GOT3 (cell line): ENCODE measurements at places on chromosomes 11 and 22.
A peak's percentile ranks its signal among the peaks of the same experiment; 100 is the strongest.

GRCh38 chr11:57667736-57668433, at the start of gene ZDHHC5:
Gene ZDHHC5, plus strand, starts transcription at chr11:57668114. Its CDS starts 4,977 bp downstream, at chr11:57673091.
- peak; percentile 97 for DNase-seq

DNA sequence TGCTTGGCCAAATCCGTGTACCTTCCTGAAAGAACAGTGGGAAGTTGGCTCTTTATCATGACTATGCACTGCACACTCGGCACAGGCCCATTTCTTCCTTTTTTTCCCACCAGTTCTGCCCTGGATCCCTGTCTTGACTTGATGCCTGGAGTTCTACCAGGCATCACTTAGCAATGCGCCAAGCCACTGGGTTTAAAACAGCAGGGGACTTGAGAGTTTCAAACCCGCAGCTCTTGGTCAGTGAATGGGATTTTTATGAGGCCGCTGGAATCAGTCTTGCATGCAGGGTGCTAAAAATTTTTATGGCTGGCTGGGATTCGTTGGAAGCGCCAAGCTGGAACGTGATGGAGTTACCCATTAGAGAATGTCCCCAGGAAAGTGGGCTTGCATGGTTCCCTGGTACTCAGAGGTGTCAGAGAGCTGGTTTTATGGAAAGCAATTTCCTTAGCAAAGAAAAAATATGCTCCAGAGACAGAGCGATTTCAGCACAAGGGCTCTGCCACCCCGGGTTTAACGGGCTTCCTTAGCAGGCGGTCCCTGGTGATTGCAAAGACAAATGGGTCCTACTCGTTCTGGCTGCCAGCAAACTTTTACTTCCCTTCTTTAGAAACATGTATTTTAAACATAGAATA, 432.9 kb downstream of the TENM4 start:
- no peak for DNase-seq

DNA sequence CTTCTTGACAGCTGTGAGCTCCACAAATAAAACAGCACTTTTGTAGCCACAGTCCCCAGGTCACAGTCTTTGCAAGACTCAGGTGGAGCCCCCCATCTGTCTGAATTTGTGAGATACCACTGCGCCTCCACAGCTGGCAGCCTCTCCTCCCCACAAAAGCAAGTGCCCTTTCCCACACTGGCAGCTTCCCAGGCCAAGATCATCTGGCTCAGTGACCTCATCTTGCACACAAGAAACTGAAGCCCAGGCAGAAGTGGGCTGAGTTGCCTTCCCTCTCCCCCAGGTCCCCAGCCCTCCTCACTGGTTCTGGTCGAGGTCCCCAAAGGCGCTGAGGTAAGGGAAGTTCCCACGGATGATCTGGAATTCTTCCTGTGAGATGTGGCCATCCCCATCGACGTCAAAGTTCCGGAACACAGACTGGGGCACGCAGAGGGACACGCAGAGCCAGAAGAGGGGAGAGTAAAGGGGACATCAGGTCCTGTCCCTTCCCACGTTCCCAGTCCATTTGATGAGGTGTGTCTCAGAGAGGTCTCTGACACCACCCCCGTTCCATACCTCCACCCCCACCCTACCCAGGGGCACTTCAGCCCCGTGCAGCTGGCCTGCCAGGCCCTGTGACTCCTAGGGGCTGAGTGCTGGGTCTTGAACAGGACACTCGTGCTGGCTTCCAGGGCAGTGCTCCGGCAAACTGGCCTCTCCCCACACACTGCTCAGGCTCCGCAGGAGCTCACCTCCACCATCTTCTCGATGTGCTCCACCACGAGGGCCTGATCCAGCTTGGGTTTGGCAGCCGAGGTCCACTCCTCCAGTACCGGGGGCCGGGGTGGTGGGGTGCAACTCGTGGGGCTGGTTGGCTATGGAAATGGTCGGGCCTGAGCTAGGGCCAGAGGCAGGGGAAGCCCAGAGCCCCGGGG, 8.9 kb downstream of the RASGRP2 start:
- no peak for DNase-seq

GRCh38 chr22:40036591-40037225, 42.0 kb downstream of the FAM83F start:
- no peak for DNase-seq

GRCh38 chr11:87281496-87281895, 243.8 kb downstream of the TMEM135 start:
- DNase-seq: no peak

DNA sequence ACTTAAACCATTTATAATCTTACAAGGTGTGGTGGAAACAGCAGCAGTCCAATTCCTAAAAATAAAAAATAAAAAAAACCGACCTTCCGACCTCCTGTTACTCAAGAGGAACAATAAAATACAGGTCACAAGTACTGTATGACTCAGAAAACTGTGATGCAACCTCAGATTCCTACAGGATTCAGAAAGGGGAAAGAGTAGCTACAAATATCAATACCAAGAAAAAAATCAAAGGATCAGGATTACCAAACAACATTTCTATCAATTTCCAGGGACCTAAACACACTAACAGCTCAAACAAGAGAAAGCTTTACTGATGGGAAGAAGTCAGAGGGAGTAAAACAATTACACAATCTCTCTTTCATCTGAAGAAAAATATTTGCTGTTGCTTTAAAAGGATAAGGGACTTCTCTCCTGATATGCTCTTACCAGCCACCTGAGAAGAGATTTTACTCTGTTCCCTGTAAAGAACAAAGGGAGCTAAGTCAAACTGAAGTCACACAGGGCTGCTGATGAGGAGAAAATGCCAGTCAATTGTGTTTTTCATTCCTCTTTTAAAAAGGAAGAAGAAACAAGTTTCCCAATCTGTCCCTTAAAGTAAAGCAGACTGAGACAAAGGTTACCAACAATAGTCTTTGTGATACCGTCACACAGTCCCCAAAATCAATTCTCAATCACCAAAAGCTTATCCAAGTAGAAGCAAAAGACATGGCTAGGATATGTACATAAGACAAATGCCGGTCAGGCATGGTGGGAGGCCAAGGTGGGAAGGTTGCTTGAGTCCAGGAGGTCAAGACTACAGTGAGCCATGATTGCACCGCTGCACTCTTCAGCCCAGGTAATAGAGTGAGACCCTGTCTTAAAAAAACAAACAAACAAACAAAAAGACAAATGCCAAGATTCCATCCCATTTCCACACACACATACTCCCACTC, 39.3 kb downstream of the AMBRA1 start:
- no peak for DNase-seq

GRCh38 chr11:102476069-102476468, 23.5 kb upstream of the TMEM123 start:
- no peak for DNase-seq

DNA sequence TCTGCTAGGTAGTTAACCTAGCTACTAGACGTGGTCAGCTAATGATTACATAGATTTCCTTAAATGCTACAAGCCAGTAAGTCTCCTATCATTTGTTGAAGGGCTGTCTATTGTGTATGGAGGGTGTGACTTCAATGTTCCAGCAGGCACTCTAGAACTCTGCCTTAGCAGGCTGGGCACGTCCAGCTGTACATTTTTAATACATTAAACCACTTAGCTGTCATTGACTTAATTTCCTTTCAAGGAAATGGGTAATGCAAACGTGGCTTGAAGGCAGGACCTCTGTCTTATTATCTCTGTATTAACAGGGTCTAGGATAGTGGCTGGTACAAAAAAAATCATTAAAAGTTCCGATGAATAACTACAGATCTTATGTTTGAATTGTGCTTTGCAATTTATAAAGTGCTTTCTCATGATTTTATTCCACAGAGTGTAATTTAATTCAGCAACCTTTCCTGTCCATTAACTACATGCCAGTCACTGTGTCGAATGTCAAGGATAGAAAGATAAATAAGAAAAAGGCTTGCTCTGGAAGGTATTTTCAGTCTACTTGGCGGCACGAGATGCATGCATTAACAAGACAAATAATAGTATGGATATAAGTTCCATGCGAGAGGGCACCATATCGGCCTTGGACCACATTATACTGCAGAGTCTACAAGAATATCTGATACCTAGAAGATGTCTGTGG, 60.3 kb downstream of the APOL3 start:
- no peak for DNase-seq

- DNase-seq: no peak
These were observed 18.6 kb upstream of the FOLR1 start for GRCh38 chr11:72173291-72173690.

- no peak for DNase-seq
These were observed 13.7 kb upstream of the SHISAL1 start for GRCh38 chr22:44326491-44326885.

DNA sequence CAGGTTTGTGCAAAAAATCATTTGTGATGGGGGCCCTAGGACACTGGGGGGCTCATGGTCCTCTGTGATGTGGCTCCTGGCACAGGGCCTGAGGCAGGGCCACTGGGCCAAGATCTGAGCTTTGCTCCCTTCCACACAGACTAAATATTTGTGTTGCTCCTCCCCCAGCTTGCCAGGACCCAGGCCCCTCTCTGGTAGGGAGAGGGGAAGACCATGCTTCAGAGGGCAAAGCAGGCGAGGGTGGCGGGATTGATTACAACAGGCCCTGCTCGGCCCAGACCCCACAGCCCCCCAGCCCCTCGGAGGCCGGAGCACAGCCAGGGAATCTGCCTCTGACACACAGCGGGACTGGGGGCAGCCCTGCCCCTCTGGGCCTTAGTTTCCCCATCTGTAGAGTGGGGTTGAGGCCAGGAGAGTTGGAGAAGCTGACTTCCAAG, 29.0 kb downstream of the WNT11 start:
- DNase-seq: no peak

DNA sequence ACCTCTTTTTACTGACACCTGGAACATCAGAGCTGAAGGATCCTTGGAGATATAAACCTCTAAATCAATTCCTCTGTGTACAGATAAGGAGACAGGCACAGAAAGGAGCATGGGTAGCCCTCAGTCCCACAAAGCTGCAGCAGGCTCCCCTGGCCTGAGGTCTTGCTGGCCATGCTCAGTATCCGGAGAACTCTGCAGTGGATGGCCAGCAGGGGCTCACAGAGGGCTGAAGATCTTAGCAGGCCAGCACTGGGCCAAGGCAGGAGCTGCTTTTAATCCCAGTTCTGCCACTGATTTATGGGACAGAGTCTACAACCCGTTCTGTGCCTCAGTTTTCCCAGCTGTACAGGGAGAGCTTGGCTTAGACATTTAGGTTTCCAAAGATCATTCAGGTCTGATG, 52.6 kb upstream of the LRRC32 start:
- no peak for DNase-seq

DNA sequence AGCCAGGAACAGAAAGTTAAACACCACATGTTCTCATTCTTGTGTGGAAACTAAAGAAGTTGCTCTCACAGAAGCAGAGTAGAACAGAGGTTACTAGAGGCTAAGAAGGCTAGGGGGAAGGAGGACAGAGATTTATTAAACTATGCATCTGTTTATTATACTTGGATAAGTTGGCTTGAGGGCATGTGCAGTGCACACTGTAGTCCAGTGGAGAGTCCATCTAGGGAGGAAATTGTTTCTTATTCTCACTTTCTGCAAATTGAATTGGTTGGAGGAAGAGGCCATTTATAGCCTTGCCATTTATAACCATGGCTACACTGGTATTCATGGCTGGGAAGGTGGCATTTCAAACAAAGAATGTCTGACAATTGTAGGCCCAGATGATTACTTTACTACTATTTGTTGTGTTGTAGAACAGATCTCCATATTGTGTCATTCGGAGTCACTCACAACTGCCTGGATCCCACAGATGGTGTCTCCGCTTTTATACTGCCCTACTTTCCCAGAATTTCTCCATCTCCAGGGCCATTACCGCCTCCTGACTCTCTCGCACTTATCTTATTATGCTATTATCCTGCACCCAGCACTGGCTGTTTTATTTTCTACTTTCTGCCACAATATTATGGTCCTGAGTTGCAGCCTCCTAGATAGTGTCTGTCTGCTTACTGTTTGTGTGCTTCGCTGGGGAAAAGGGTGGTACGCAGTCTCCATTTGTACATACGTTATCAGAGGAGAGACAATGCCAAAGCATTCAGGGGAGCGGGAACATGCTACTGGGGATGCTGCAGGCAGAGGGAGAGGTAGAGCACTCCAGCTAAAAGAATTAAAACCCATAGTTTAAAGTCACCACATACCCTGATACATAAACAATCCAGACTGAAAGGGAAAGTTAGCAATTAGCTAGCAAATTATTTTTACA, 169.3 kb upstream of the BLID start:
- DNase-seq: no peak

DNA sequence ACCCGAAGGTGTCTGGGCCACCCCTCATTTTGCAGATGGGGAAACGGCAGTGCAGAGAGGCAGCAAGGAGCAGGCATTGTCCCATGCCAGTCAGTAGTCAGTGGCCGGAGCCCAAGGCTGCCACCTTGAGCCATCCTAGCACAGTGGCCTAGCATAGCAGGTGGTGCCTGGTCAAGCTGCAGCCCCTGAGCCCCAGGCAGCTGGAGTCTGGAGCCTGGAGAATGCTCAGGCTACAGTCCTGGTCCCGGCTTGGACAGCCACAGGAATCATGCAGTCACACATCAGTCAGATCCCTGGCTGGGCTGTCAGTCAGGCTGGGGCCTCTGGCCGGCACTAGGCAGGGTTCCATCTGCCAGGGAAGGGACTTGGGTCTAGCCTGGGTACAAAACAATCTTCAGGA, 18.6 kb downstream of the KCNC1 start:
- DNase-seq: no peak

GRCh38 chr11:124943741-124944140, 7.9 kb upstream of the HEPACAM start:
- no peak for DNase-seq

DNA sequence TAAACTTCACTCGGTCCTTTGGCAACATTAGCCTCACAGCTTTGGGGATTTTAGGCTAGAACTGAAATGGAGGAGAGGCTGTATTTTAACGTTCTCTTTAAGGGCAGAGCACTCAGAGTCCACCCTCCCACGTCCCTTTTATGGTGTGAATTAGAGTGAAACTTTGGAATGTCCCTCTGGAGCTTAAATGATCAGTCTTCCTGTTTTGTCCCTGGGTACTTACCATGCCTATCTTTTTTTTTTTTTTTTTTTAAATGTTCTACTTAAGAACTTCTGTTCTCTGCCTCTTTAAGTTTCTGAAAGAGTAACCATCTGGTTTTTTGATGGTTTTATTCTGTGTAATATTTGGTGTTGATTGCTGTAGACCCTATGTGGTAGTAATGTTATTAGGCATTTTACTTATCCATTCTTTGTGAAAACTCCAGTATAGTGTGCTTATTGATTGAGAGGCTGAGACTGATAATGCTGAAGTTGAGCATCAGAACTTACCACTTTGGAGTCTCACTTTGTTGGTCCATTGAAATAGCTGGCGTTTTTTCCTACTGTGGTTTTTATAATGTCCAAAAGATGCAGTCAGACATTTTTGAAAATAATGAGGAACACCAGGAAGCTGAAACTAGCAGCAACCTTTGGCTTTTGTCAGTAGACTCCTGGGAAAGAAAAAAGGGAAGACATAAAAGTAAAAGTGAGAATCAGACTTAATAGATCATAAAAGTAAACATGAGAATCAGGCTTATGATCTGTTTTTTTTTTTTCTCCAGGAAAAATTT, 11.6 kb downstream of the UVRAG start:
- no peak for DNase-seq
